Stimulated activated CD8-positive, alpha-beta memory T cell treated with anti-CD3 and anti-CD28 coated beads, Interleukin-15, amount 100 ng/mL, for 4 hours (primary cell): ENCODE measurements at places on chromosomes 5 and 9.

- DNase-seq = no peak
Measured at GRCh38 chr9:1052365-1053281, 2.5 kb downstream of the DMRT2 start.

DNA sequence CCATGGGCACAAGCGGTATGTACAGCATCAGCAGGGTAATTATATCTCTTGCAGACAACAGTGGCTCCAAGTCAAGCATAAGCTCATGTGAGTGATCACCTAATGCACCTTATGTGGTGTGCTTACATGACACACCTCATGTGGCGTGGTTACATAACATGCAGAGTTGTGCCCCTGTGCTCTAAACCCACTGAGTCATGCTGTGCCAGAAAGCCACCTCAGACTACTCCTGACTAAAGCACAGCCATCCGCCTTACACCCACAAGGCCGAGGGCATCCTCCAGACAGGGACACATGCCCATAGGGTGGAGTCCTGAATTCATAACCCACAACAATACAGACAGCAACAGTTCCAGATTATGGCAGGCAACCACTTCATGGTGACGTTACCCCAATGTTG lies 163.7 kb upstream of the SLC30A5 start:
- DNase-seq = no peak

GRCh38 chr5:135951807-135952206 lies 3.0 kb downstream of the LECT2 start:
- DNase-seq = no peak

- no peak for DNase-seq
Measured at GRCh38 chr9:88535226-88536022, 446 bp downstream of the NXNL2 start.

- DNase-seq = no peak
Measured at GRCh38 chr9:78698371-78698770, 401.4 kb downstream of the PSAT1 start.

DNA sequence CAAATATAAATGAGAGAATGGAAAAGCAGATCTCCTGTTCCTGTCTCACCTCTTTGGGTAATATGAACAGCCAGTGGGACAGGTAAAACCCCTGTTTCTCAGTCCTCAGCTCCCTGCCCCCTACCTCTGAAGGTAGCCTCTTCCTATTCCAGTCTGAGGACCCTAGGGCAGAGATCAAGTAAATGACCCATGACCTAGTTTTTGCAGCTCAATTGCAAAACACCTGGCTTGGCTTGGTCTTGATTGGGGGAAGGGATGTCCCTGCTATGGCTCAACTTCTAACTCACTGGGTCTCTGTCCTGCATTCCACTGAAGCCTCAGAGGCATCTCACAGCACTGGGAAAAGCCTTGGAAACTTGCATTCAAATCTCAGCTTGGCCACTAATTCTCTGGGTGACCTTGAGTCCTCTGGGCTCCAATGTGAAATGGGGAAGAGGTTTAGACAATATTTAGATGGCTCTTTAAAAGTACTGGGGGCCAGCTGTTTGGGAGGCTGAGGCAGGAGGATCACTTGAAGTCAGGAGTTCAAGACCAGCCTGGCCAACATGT lies 1.6 kb upstream of the GALT start:
- DNase-seq = no peak

DNA sequence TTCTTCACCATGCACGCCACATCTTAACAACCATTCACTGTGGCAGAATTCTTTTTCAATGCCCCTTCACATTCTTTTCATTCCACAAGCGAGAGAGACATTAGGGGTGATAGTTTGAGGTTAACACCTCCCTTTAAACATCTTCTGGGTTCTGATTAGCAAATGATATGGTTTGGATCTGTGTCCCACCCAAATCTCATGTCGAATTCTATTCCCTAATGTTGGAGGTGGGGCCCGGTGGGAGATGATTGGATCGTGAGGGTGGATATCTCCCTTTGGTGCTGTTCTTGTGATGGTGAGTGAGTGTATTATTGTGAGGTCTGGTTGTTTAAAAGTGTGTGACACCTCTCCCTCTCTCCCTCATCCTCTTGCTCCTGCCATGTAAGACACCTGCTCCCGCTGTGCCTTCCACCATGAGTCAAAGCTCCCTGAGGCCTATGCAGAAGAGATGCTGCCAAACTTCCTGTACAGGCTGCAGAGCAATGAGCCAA lies 46.1 kb upstream of the RAI14 start:
- DNase-seq = no peak

DNA sequence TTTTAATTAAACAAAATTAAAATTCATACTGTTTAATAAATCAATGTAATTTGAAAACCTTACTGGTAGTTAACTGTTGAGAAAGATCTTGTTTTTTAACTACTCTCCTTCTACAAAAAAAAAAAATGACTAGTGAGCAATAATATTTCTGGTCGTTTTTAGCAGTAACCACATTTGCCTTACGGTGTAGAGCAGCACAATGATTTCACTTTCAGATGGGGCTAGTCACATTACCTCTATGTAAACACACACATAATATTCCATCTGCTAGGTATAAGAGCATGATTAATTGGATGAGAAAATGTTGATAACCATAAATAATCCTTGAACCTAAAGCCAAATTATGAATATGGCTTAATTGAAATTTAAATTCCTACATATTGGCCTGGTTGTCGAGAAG lies 198.1 kb downstream of the CHSY3 start:
- DNase-seq = no peak

DNA sequence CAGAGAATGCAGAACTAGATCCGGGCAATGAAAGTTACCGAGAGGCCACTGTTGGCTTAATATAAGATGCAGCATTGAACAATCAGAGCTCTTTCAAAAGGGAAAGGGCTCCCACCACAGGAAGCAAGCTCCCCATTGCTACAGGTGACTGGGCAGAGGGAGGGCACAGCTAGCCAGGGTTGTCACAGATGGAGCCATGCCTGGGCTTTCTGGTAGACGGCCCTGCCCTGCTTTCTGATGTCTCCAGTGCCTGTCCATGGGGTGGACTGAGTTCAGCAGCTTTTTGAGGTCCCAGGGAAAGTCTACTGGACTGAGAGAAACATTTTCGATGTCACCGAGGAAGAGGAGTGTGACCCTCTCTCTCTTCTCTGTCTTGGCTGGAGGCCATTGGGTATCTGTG lies 14.1 kb downstream of the RGS3 start:
- no peak for DNase-seq

GRCh38 chr5:175032741-175033151 lies 308.4 kb downstream of the MSX2 start:
- DNase-seq = no peak

DNA sequence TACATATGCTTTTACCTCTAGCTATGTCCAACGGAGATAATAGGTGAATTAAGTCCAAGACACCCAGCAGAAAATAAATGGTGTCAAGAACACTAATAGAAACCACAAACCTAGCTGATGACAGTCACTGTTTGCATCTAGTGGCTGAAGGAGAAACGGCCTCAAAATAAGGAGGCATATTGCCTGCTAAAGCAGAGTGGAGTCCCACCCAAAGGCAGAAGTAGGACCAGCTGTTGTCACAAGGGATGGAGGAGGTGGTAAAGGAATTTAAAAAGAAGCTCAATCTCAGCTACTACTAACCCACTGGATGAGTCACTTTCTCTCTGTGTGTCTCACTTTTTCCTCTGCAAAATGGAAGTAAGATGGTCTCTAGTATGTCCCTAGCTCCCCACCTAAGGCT lies 224.3 kb downstream of the GRIA1 start:
- DNase-seq = no peak

DNA sequence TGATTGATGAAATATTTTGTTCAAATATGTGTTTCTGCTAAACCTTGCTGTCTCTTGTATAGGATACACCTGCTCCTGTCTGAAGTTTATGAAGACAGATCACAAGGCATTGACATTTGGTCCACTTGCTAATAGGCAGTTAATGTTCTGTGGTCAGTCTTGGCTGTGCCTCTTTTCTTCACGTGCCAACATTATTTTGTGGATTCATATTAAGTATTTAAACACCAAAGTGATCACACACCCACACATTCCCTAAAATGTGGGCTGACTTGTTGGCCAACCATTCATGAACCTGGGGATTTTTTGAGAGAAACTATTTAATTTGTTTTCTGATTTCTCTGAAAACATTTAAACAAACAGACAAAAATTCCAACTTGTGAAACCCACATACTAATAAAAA lies 33.7 kb downstream of the ZNF462 start:
- DNase-seq = no peak

- no peak for DNase-seq
Measured at GRCh38 chr9:84945878-84946538, 276.5 kb downstream of the NTRK2 start.

DNA sequence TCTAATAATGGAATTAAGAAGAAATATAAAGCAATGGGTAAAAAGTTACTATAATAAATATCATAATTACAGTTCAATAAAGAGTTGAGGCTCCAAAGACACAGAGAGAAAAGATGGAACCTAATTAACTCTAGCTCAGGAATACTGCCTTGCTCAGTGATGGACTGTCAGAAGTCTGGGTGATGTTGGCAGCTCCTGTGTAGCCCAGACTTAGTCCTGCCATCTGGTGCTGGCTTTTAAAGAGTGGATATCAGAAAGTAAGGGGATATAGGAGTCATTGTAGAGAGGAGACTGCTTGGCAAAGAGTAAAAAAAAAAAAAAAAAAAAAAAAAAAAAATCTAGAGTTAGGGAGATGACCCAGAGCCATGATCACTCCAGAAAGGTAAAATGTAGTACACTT lies 551.9 kb upstream of the DMAC1 start:
- no peak for DNase-seq

- DNase-seq = no peak
Measured at GRCh38 chr5:72452515-72453245, 54.5 kb downstream of the ZNF366 start.

GRCh38 chr5:148970876-148971275 lies 92.0 kb downstream of the SH3TC2 start:
- DNase-seq = no peak

GRCh38 chr9:99867968-99868367 lies 38.5 kb upstream of the STX17 start:
- DNase-seq = no peak

- no peak for DNase-seq
Measured at GRCh38 chr5:103234239-103234975, 24.2 kb upstream of the MACIR start.

DNA sequence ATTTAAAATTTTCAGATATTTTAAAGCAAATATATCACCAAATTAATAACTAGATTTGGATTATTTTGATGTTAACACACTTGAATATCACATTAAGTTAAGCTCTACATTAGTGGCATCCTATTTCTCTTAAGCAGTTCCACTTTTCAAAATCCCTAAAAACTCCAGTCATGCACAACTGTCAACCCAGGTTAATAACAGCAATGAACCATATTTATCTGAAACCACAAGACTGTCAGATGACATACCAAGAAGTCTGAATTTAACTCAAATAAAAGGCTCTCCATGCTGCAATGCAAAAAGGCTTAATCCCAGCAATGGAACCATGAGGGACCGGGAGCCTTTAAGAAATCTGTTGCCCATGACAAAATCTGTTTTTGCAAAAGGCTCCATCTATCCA lies 27.5 kb downstream of the FNIP1 start:
- no peak for DNase-seq

DNA sequence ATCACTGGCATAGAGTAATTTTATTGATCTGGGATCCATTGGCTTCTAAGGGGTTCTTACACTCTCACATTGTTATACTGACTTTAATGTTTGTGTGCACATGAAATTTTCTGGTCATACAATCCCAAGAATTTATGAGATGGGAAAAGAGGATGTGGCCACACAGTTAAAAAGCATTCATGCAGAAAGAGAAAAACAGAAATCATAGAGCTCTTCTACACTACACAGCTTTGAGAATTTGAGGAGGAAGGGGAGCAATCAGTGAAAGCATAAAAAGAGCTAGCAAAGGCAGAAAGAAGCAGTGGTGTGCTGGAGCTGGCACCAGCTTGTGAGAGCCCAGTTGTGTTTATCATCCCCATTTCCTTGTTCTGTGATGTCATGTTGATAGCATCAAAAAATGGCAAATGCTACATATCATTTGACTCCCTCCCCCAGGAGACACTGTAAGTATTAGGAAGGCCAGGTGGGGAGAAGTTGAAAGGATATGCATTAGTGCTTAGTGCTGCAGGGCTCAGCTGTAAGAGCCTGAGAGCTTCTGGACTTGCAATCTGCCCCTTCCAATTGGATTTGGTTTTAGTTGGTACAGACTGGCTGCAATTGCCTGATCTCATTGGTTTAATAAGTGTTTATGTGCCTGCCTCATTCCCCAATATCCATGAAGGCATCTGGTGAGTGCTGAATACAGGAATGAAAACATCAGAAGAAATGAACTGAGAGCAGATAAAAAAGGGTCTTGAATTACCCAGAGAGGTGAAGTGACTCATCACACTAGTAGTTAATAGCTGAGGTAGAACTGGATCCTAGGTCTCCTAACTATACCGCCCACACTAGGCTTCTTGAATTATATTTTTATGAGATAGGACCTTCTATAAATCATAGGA lies 30.9 kb downstream of the RHOBTB3 start:
- no peak for DNase-seq

DNA sequence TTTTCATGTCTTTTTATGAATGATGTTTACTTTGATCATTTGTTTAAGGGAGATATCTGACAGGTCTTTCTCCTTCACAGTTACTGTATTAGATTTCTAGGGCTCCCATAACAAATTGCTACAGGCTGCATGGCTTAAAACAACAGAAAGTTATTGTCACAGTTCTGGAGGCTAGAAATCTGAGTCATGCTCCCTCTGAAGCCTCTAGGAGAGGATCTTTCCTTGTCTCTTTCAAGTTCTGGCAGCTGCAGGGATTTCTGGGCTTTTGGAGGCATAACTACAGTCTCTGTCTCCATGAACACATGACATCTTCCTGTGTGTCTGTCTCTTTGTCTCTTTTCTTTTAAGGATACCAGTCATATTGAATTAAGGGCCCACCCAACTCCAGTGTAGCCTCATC lies 557.3 kb upstream of the SEMA6A start:
- DNase-seq = no peak

GRCh38 chr5:135539430-135540005 lies 3.8 kb upstream of the NEUROG1 start:
- no peak for DNase-seq

- DNase-seq = no peak
Measured at GRCh38 chr9:78115073-78115472, 83.5 kb upstream of the GNAQ start.
